ENCODE measurements at places on chromosomes 7 and 10.
A peak's percentile ranks its signal among the peaks of the same experiment; 100 is the strongest.

DNA sequence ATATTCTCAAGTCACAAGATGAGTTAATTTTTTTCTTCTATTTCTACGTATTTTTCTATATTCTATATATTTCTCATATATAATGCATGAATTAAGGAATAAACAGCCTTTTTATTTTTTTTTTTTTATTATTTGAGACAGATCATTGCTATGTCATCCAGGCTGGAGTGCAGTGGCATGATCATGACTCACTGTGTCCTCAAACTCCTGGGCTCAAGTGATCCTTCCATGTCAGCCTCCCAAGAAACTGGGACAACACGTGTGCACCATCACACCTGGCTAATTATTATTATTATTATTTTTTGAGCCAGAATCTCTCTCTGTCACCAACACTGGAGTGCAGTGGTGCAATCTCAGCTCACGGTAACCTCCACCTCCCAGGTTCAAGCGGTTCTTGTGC lies 1.5 kb downstream of the CLDN12 start:
- DNase-seq, result no peak

GRCh38 chr10:69919250-69919649 lies 117.5 kb downstream of the COL13A1 start:
- no peak for DNase-seq

DNA sequence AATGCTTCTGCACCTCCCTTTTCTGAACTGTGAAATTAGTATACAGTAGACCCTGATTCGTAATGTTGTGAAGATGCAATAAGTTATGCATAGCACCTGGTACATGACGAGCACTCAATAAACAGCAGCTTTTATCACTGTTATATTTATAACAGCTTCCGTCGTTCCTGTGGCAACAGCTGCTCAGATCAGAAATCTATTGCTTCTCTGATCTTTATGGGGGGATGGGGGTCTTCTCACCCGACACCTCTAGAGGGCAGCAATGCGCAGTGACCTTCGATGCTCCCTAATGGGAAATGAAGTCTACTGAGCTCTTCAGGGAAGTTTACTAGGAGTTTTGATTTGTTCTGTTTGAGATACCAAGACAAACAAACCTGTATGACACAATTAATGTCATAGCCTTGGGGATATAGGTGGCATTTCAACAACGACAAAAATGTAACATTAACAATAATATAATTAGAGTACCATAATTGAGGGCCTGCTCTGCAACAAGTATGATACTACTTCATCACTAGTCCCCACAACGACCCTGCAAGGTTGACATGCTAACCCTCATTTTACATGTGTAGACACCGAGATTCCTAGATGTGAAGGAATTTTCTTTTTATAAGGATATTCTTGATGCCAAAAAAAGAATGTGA lies 289.6 kb downstream of the SFMBT2 start:
- DNase-seq, result peak; percentile 48

DNA sequence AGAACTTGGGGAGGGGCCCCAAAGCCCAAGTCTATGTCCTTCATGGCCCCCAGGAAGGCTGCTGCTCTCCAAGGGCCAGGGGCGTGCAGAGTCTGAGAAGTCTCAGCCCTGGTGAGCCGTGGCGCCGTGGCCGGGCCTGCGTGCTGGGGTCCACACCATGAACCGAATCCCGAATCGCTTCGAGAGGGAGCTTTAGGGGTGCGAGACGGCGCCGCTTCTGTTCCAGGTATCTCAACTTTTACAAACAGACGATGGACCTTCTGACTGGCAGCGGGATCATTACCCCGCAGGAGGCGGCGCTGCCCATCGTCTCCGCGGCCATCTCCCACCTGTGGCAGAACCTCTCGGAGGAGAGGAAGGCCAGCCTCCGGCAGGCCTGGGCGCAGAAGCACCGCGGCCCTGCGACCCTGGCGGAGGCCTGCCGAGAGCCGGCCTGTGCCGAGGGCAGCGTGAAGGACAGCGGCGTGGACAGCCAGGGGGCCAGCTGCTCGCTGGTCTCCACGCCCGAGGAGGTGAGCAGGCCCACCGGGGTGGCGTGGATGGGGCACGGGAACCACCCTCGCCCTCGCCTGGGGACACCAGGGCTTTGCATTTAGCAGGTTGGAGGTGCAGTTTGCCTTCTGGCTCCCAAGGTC lies 12.7 kb downstream of the STRA8 start:
- DNase-seq, result no peak

- DNase-seq, result no peak
These were observed 10.9 kb upstream of the AP5Z1 start for GRCh38 chr7:4764402-4765007.

- DNase-seq, result no peak
These were observed 46.4 kb downstream of the RAMP3 start for GRCh38 chr7:45203936-45204445.

DNA sequence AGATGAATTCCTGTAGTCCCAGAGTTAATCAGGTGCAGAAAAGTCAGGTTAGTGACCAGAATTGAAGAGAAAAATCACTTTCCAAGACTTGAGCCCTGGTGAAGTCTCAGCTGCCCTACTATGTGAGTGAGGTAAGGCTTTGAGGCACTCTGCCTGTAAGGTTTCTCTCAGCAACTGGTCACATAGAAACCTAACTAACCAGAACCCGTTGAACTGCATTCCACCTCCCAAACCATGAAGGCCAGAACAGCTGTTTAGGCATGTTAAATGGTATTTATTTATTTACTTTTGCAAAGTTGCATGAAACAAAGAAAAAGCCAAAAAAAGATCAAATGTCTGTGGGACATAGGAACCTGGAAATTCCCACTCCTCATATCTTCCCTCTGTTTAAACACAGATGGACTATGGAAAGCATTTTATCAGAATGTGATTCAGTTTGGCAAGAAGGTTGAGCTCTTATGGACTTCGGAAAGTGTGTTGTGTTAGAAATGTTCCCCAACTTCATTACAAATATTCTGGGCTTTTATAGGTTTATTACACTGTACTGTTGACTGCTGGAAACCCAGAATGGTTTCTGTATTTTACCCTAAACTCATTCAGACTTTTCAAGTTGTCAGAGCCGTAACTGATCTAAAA lies 12.8 kb upstream of the GPR85 start:
- DNase-seq, result no peak

DNA sequence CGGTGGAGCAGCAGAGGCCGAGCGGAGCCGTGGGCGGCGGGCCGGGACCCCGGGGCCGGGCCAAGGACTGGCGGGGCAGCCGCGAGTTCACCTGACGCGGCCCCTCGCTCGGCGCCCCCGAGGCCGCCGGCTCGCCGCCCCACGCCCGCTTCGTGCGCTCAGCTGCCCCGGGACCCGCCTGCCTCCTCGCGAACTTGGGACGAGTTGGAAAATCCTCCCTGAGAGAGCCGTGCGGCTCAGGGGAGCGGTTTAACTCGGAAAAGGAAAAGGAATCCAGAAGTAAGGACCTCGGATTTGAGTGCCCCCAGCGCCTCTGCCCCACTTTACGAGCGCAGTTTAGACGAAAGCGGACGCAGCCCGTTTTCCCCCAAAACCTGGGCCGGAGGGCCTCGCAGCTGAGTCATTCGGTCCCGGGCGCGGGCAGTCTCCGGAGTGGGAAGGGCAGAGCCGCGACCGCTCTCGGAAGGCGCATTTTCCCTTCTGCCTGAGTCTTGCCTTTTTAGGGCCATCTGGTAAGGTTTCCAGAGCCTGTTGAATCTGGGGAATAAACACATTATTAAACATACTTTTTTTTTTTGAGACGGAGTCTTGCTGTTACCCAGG lies 744 bp downstream of the CREM start:
- DNase-seq, result no peak
